AG20443 (cell line): ENCODE measurements at places on chromosomes 7 and 10.
A peak's percentile ranks its signal among the peaks of the same experiment; 100 is the strongest.

- DNase-seq = no peak
These were observed 2.1 kb upstream of the MSMB start for GRCh38 chr10:46048152-46048551.

GRCh38 chr7:149666360-149666945 is 106.9 kb downstream of the ZNF467 start:
- no peak for DNase-seq

- no peak for DNase-seq
These were observed 203.2 kb upstream of the DGKB start for GRCh38 chr7:15105711-15106110.

DNA sequence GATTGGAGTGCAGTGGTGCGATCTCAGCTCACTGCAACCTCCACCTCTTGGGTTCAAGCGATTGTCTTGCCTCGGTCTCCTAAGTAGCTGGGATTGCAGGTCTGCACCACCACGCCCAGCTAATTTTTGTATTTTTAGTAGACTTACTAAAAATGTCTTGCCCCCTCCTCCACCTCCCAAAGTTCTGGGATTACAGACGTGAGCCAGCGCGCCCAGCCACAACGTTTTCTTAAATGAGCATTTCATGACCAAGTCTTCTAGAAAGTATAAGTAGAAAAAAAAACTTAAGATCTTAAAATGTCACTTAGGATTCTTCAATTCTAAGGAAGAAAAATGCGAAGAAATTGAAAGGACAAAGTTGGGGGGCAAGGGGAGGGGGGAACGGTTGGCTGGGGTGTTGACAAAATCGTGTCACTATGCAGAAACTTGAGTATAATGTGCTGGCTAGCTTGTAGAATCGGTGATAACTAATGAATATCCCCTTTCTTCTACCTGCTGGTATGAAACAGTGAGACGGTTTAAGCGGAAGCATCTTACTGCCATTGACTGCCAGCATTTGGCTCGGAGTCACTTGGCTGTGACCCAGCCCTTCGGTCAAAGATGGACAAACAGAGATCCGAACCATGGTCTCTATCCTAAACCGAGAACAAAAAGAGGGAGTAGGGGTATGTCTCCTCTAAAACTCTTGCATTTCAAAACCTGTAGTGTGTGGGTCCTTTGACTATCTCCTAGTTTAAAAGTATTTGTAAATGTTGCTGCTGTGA is 12.7 kb downstream of the FBH1 start:
- DNase-seq = no peak

GRCh38 chr7:102892631-102893278 is 20.0 kb upstream of the LRRC17 start:
- DNase-seq = no peak

- peak; percentile 48 for DNase-seq
These were observed 141.2 kb downstream of the MLLT10 start for GRCh38 chr10:21675157-21675796.

DNA sequence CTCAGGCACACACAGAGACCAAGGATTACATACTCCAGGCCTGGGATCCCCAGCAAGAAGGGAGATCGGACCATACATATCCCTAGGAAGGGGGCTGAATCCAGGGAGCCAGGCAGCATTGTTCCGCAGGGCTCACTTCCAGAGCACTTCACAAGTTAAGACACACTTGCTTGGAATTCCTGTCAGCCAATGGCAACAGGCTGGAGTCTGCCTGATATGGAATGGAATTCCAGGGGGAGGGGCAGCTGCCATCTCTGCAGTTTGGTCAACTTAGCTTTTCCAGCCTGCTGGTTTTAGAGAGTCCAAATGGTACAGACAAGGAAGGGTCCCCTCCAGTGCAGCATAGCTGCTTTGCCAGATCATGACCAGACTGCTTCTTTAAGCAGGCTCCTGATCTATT is 290.0 kb upstream of the GLI3 start:
- no peak for DNase-seq
